ENCODE measurements at places on chromosomes 6 and 20. TPM values are rescaled to one million over a fixed set of nuclear protein-coding genes. Genes with fewer than 3 reads are reported as not detected.

DNA sequence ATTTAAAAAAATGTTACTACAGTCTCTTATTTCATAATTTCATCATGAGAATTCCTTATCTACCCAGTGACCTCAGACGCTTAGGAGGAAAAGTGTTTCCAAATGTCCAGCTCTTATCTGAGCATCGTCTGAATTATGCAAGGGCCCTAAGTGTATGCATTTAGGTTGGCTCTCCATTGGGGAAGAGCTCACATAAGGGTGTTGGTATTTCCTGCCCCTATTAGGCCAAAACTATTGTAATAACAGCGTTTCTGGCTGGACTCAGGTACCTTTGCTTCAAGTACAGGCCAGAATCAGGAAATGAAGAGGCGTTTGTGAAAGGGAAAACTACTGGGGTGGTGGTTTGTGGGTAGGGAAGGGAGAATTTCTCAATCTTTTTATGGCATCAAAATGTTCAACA, 40.4 kb upstream of the SGK1 start:
- DNase-seq: no peak

GRCh38 chr6:215335-216034, 76.8 kb upstream of the DUSP22 start:
- DNase-seq: no peak

DNA sequence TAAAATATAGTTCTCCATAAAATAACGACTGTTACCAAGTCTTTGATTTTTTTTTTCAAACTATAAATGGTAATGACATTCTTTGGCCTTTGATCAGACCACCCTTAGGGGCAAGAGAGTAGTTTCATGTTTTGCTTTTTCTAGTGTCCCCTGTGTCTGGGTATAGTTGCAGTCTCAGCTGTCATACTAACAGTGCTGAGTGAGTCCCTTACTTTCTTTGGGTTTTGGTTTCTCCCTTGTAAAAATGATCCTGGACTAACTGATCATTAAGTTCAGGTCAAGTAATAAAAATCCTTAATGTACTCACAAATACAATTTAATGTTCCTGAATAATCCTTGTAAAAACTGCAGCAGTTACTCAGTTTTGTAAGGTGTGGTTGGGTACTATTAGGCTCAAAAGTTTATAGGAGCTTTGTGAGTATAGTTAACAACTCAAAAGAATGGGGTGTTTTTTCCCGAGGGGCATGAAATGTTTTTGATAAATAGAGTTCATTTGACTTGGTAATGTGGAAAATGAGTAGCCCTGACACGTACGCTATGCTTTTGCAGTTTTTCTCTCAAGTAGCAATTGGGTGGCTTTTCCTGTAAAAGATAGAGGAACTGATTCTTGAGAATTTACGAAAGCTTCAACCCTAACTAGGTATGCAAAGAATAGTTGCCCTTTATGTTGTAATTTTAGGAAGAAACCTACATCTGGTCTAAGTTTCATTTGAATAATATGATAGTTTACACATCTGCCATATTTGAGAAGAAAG, 6.2 kb downstream of the PTPN1 start:
- DNase-seq: no peak

- peak; percentile 74 for DNase-seq
Observed at GRCh38 chr6:41780551-41781365, at the start of gene PRICKLE4. Gene PRICKLE4 (plus strand): TSS chr6:41780782. CDS start chr6:41783474, 2,692 bp downstream.

DNA sequence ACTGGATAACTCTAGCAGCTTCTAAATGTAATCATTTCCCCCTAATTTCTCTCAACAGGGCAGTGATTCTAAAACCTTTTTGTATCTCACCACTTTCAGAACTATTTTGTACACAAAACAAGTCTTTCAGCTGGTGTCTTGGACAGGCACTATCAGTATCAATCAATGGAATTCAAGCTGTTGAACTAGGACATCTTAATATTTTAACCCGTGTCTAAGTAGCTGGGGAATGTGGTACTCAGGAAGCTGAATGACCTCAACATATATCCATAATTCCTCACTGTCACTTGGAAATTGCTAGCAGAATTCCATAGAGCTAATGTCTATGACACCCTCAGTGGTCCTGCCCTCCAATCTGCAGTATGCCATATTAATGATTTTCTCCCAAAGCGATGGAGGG, 24.5 kb downstream of the ADAT2 start:
- no peak for DNase-seq

DNA sequence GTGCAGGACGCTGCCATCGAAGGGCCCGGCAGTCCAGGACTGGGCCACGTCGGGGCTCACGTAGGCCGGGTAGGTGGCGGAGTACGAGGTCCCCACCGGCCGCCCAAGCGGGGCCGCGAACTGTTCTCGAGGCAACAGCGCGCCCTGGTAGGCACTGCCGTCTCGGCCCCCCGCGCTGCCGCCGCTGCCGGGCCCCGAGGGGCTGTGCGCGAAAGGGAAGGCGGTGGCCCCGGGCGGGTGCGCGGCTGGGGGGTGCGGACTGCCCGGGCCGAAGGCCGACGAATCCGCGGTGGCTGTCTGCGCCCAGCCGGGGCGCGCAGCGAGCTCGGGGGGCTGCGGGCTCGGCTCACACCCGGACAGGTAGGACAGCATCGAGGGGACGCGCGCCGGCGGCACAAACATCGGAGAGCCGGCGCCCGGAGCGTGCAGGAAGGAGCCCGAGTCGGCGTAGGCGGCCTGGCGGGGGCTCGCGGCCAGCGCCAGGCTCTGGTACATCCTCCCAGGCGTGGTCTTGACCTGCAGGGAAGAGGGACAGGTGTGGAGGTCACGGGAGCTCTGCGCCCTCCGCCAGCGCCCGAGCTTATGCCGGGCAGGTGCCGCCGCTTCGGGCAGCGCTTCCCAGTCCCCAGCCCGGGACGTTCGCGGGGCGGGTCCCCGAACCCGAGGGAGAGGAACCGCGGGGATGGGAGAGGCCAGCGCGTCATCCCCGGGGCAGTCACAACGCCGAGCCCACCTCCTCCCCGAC, 596 bp downstream of the GATA5 start:
- no peak for DNase-seq

DNA sequence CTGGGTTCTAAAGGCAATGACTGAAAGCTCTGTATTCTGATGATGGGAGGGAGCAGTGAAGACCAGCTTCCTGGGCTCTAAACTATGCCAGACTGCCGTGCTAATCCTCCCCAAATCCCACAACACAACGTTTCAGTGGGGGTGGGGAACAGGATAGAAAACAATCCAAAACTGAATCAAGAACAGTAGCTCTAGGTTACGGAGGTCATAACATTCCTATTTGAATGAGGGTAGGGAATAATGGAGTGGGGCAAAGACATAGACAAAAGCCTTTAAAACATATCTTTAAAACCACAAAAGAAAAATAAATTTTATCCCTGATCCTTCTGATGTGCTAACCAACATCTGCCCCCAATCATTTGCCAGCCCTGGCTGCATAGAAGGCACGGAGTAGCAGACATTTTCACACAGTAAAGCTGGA, 7.8 kb downstream of the USP49 start:
- DNase-seq: no peak

DNA sequence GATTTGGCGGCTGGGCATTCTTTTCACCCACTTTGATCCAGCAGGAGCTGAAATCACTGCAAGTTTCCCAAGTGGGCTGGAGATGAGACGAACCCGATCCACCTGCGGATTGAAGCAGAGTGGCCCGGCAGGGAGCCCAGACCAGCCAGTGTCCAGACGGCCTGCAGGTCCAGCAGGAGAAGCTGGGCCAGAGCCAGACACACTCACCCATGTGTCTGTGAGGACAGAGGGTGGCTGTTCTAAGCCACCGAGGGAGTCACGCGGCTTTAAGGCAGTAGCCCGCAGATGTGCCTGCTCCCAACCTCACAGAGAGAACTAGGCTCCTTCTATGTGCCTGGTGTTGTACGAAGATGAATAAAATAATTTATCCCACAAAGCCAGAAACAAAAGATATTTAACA, 200.7 kb downstream of the WDR27 start:
- DNase-seq: no peak

- no peak for DNase-seq
Observed at GRCh38 chr20:13238001-13238653, 17.1 kb downstream of the ISM1 start.

DNA sequence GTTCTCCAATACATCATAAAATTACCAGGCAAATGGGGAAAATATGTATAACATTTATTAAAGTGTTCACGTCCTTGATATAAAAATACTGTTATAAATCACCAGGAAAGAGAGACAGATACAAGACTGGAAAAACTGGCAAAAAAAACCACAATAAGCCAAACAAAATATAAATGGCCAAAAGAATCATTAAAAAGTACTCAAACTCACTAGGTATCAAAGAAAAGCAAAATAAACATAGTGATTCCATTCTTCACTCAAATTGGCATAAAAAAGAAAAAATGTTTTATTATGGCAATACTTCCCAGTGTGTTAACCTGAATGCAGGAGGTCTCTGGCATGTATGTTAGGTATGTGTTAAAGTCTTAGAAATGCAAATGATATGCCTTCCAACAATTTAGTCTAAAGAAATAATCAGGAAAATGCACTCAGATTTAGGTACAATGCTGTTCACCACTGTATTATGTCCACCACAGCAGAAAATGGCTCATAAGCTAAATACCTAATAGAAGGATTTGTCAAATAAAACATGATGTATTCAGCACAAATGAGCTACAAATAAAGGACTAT, 21.4 kb downstream of the SLC23A2 start:
- DNase-seq: no peak

GRCh38 chr20:50027611-50028105, 44.9 kb downstream of the SNAI1 start:
- DNase-seq: peak; percentile 30

- DNase-seq: no peak
Observed at GRCh38 chr6:19465760-19466159, 371.4 kb upstream of the ID4 start.

DNA sequence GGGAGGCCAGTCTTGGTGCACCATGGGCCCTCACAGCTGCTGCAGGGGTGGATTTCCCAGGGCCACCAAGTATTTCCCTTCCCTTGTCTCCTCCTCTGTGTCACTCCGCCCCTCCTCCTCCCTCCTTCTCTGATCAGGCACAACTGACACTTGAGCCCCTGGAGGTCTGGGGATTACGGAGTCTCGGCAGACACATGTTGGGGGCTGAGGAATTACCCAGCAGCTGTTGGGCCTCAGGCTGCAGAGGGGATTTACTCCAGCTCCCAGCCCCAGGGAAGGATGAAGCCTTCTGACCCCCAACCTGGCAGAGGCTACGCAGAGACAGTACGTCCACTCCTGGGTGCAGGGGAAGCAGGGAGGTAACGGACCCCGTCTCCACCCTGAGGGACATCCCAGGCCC, 420.5 kb upstream of the SULF2 start:
- DNase-seq: no peak

- DNase-seq: no peak
Observed at GRCh38 chr20:51529758-51530157, 12.8 kb downstream of the NFATC2 start.

DNA sequence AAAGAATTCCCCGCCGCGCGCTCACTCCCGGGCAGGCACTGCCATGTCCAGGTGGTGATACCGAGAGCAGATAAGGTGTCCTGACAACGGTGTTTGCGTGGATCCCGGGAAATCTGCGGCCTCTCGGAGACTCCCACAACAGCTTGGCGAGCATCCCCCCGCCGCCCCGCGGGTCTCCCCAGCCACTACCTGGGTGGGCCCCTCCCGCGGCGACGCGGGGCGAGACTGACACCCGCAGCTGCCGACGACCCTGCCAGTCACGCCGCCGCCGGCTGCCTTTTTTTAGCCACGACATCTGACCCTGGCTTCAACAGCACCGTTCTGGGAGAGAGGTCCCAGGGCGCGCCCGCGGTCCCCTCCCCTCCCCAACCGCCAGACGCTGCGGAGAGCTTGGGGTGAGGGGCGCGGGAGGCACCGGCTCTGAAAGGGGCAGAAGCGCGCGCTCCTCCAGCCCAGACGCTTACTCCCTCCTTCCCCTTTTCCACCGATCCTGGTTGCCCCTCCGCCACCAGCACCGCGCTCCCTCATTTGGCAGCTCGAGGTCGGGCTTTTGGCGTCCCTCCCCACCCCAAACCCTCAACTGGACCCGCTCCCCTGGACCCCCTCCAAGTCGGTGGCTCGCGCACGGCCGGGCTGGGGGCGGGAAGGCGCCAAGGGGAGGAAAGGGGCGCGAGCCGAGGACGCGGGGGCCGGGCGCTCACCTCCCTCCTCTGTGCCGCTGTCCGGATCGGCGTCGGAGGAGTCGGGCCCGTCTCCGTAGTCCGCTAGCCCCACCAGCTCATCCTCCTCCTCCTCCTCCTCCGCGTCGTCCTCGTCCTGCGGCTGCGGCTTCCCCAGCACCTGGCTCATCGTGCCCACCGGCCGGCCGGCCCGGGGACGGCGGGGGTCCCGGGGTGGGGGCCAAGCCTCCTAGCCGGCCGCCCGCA, 665 bp downstream of the RRAGD start:
- peak; percentile 32 for DNase-seq

DNA sequence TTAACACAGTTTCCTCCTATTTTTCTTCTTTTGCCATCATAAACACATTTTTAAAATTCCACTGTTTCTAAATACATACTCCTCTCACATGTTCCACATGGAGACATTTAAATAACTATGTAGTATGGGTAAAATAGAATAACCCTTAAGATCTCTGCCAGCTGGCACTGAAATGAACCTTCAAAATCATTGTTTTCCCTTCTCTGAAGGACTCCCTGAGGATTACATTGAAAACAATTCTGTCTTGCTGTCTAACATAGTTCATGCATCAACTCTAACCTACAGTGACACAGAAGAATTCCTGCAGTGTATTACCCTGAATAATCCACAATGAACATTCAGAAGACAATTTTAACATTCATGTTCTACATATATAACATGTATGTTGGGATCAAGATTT, 1361.8 kb upstream of the CITED2 start:
- DNase-seq: no peak

- DNase-seq: no peak
Observed at GRCh38 chr6:100701728-100702127, 179.4 kb downstream of the ASCC3 start.

DNA sequence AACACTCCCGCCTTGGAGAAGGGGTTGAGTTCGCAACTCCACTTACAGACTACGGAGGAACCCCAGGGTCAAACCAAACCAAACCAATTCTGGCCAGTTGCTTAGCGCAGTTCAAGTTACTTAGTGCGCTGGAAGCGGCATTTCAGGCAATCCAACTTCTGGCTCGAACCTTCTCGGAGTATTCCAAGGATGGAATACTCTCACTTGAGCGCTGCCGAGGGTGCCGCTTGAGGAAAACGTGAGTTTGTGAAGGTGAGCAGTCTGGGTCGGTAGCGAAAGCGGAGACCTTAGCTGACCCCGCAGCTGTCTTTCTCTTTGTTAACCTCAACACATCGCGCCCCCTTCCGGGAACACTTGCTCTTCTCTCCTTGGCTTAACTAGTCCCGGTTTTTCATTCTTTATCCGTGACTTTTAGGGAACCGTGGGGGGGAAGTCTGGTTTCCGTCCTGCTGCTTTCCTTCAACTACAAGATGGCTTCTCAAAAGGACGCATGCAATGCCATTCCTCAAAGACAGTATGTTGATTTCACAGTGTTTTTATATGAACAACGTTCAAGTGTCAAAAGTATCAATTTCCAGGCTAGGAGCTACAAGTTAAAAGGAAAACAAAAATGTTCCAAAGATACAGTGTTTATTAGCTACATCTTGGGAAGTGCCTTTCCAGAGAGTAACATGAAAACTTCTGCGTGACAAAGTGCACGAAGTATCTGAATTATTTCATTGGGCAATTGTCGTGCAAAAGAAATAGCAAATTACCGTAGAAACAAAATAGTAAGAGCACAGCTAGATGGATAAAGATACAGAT, 741 bp upstream of the PNISR start:
- peak; percentile 92 for DNase-seq

Gene EFCAB8
- 0.11 TPM for total RNA-seq

Gene RPS6KA2
- 7.8 TPM for total RNA-seq

Gene HRH3
- not detected for total RNA-seq

Gene NRN1
- 4.5 TPM for total RNA-seq

Gene IPCEF1
- total RNA-seq: 1.2 TPM

All from colonic mucosa (tissue), 4 donors.